Nephron progenitor cell (in vitro differentiated cells): ENCODE measurements at places on chromosomes 2 and 18.

DNA sequence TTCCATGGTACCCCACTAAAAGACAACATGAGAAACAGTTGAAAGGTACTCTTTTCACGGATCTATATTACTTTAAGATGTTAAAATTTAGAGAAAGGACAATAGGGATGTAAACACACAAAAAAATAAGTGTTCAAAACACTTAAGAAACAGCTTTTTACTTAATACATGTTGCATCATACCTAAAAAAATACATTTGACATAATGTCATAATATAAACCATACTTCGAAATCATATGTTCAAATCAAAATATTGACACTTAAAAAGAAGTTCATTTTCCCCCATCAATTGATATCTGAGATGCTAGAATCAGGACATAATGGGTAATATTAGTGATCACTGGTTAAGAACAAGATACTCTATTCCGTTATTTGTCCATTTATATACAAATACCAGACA, 124.9 kb downstream of the GRB14 start:
- no peak for DNase-seq

DNA sequence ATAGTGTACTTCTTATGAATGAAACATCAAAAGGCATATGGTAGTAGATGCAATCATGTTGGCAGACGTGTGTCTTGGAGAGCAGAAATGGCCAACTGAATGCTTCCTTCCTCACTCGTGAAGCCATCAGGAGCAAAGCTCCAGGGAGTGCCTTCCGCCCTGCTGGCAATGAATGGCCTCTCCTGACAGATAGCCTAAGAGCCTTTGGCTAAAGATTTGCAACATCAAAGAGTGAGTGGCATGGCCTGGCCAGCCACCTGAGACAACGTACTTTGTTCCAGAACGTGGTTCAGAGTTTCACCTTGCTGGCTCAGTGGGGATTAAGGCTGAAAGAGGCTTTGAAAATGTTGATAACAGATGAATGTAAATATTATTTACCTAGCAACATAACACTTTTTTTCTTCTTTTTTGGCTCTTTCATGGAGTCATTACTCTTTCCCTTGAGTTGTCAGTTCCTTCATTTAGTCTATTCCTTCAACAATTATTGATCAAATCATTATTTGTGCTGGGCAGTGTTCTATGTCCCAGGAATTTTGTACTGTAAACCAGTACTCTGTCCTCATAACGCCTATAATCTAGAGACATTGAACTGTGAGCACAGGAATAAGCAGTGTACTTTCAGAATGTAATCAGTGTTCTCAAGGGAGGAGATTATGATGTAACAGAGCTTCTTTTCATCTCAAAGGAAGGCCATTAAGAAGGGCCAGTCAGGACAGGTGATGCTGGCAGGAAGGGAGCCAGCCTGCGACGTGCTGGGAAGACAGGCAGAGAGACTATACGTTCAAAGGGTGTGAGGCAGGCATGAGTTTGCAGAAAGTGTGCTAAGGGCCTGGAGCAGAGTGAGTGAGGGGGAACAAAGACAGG, 59.4 kb upstream of the SH3RF3 start:
- DNase-seq = no peak

GRCh38 chr2:72513011-72513410, 312.8 kb downstream of the EXOC6B start:
- DNase-seq = no peak

DNA sequence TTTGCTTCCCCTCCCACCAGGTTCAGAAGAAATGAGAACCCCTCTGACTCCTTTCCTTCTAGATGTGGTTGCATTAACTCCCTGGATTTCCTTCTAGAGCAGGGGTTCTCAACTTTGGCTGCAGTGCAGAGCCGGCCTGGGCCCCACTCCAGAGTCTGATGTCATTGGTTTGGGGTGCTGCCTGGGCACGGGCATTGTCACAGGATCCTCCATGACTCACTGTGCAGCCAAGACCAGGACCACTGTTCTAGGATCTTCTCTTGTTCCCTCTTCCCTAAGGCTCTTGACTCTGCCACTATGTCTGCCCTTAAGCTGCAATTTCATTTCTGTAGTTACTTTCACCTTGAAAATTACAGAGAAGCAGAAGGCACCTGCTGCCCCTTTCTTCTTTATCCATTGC, 31.8 kb downstream of the TBC1D8 start:
- no peak for DNase-seq

- DNase-seq = no peak
Measured at GRCh38 chr18:80239830-80240229, 7.5 kb downstream of the PARD6G start.

DNA sequence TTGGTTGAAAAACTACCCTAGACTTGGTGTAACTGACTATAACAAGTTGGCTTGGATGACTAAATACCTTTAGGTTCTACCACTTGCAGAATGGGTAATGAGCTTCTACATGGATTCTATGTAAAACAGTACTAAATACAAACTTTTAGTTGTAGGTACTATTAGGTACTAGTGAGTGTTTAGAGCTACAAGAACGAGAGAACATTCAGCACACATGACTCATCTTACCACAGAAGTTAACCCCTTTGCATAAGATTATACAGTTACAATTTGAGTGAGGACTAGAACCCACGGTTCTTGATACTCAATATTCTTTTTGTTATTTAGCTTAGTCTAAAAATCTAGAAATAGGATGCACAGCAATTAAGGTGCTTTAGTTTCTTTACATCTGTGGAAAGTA, 101.7 kb upstream of the TFCP2L1 start:
- no peak for DNase-seq

GRCh38 chr2:227406177-227407031, 18.7 kb upstream of the SCYGR1 start:
- peak; percentile 29 for DNase-seq

- no peak for DNase-seq
Measured at GRCh38 chr18:28005164-28005563, 171.8 kb downstream of the CDH2 start.

DNA sequence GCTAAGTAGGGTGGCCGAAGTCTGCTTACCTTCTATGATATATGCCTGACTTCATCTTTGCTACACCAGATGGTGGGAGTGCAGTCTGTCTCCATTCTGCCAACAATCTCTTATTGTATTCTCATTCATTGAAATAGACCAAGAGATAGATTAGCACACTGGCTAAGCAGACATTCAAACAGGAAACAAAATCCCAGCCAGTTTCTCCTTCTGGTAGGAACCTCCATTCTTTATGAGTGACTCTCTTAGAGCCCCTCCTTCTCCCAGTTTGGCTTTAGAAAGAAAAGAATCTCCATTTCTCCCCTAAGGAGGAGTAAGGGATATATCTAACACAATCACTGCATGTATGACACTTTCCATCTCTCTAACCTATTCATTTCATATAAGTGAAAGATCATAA, 118.9 kb upstream of the COL5A2 start:
- DNase-seq = no peak

DNA sequence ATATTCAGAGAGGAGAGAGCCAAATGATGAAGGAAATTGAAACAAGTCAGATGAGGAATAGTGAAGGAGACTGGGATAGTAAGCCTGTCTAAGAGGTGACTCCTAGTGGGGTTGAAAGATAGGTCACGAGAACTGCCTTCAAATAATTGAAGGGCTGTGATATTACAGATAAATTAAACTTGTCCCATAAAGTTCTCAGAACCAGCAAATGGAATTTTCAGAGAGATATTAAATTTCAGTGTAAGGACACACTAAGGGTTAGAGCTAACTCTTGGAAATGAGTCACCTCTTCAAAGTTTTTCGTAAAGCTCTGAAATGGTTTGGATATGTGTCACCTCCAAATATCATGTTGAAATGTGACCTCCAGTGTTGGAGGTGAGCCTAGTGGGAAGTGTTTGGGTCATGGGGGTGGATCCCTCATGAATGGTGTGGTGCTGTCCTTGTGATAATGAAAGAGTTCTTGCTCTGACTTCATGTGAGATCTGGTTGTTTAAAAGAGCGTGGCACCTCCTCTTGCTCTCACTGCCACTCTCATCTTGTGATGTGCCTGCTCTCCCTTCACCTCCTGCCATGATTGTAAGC, 87.3 kb downstream of the BABAM2 start:
- no peak for DNase-seq

DNA sequence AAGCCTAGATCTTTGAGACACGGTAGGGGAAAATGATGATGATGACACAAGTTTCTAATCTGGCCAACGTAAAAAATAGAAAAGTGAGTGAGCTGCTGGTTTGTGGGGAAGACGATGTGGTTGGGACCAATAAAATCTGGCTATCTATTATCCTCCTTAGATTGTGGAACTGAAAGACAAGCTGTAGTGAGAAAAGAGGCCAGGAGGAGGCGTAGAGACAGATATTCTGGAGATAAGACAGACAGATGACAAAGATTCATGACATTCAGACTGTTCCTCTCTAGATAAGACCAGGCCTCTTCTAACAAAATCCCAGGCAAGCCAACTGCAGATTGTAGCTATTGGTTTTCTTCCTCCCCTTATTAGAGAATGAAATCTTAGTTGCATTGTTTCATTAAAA, 376.3 kb upstream of the UBE2E3 start:
- peak; percentile 4 for DNase-seq

DNA sequence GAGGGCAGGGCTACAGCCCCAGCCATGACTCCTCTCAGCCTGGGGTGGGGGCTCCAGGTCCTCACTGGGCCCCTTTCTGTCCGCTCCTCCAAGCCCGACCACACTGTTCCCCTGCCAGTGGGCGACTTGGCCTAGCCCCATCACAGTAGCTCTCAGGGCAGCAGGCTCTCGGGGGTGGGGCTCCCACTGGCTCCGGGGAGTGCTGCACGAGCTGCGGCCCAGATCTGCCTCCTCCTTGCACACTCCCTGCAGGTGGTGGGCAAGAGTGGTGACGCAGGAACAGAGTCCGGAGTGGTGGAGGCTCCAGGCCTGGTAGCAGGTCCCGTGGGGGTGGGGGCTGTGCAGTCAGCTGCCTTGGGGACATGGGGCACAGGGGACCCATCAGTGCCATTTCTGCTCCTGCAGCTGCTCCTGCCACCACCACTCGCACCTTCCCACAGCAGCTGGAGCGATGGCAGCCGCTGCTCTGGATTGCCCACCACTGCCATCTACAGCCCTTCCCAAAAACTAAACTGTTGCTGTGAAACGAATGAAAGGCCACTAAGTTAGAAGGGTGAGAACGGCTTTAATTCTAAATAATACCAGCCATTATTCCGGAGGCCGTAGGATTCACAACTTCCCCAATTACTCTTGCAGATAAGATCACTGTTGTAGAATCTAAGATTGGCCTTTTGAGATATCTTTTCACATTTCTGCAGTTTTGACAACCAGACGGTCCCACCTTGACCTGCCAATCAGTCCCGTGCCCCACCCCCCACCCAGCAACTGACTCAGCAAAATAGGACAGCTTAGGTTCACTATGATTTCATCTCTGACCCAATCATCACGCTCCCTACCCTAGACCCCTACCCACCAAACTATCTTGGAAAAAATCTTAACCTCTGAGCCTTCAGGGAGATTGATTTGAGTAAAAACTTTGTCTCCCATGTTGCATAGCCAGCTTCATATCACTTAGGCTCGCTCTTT, 530.2 kb downstream of the DCC start:
- peak; percentile 5 for DNase-seq

DNA sequence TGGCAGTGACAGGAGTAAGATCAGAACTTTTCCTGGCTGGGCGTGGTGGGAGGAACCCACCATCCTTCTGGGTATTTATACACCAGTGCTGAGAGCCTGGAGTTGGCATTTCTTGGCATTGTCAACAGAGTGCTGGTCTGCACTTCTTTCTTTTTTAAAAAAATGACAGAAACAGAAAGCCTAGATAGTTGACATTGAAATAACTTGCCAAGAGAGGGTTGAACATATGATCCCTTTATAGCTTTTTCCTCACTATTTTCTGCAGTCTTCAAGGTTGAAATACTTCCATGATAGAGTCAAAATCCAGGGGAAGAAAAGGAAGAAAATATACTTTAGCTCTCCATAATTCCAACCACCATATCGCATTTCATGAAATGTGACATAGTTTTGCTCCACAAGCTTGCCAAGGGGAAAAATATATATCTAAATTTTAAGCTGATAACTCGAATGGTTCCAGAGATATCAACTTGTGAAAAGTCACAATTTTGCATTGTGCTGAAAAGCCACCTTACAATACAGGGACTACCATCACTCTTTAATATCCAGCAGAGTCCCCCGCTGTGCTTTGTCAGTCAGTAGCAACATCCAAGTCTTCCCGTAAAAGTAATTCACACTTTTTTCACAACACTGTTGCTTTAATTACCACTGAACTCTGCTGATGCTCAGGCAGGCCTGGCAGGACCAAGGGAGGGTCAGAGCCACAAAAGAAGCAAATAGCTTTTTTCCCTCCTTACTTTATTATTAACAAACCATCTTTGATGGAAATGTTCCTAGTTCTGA, 764.9 kb upstream of the FANCL start:
- DNase-seq = no peak

GRCh38 chr2:39455826-39456225, 18.7 kb upstream of the MAP4K3 start:
- DNase-seq = no peak

GRCh38 chr2:35530615-35531135, 824.9 kb upstream of the CRIM1 start:
- no peak for DNase-seq

GRCh38 chr18:63465059-63465458, 11.7 kb upstream of the SERPINB5 start:
- DNase-seq = no peak

GRCh38 chr2:200703127-200703925, 108.4 kb upstream of the BZW1 start:
- no peak for DNase-seq

DNA sequence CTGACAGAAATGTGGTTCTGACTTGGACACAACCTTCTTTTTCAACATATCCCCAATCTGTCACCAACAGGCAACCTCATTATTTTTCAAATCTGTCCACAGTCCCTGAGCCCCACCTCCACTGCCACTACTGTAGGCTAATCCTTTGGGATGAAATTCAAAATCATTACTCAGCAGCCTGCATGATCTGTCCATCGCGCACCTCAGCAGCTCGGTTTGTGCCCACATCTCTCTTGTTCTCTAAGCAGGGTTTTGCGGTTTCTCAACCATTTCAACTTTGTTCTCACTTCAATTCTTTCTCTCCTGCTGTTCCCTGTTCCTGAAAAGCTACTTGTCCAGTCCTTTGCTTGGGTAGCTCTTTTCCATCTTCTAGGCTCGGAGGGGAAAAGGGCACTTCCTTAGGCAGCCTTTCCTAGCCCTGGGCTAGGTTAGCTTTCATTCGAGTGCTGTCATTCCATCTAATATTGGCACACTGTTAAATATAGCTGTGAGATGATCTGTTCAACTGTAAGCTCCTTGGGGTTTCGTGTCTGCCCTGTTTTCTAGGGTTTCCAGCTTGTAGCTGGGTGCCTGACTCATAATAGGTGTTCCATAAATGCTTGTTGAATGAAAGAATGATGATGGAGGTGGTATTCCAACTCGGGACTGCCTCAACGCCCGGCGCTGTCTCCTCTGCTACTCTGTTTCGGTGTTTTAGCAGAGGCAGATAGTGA, 653 bp upstream of the ANKAR start:
- DNase-seq = no peak

- DNase-seq = no peak
Measured at GRCh38 chr2:43399515-43400264, 173.3 kb upstream of the ZFP36L2 start.

- no peak for DNase-seq
Measured at GRCh38 chr2:120887320-120887697, 151.6 kb downstream of the GLI2 start.
